ENCODE measurements at places on chromosomes 3 and 15.

DNA sequence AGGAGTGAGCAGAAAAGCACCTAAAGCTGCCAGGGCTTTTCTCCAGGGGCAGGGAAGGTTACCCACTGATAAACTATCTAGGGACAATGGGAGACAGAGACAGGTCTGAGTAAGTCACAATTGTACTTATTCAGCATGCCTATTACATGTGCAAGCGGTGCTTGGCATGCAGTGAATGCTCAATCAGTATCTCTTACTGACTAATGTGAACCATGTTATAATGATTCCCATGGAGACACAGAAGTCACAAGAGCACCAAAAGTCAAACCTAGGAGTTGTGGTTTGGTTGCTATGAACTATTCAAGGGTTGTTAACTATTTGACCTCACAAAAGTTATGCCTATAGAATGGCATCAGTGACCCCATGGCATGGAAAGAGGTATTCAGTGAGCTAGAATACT, 50.0 kb upstream of the RASGRP1 start:
- no peak for DNase-seq

DNA sequence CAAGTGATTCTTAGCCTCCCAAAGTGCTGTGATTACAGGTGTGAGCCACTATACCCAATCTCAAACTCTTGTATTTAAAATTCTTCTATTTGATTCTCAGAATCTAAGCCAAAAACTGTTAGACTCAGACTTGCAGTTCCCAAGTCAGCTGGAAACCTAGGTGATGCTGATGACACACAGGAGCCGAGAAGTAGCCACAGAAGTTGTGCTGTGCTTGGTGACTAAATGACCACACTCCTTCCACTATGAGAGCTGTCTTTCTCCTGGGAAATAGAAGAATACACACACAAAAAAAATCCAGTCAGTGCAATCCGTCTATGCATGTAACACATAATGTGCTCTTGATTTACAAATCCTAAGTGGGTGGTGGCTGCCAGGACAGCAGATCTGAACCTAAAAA, 33.9 kb downstream of the ILDR1 start:
- DNase-seq: no peak

GRCh38 chr3:132279030-132279429, 38.2 kb upstream of the ACP3 start:
- DNase-seq: no peak

DNA sequence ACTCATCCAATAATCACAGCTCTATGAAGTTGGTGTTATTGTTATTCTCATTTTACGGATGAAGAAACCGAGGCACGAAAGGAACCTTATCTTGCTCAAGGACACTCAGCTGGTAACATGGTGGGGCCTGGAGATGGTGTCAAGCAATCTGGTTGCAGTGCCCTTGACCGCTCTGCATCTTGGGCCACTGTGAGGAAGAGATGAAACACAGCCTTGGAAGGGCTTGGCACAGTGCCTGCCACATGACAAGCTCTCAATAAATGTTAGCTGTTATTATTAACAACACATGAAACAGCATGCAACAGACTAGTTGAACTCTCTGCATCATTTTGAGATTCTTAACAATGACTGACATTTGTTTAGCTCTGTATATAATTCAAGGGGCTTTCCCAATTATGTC, 10.1 kb upstream of the ITGA11 start:
- DNase-seq: no peak

GRCh38 chr3:46948830-46949671, 27.5 kb downstream of the CCDC12 start:
- DNase-seq: no peak

- no peak for DNase-seq
These were observed 165.4 kb upstream of the ARPP21 start for GRCh38 chr3:35473956-35474355.

- DNase-seq: no peak
These were observed 172.6 kb upstream of the CNTN3 start for GRCh38 chr3:74787011-74787410.

DNA sequence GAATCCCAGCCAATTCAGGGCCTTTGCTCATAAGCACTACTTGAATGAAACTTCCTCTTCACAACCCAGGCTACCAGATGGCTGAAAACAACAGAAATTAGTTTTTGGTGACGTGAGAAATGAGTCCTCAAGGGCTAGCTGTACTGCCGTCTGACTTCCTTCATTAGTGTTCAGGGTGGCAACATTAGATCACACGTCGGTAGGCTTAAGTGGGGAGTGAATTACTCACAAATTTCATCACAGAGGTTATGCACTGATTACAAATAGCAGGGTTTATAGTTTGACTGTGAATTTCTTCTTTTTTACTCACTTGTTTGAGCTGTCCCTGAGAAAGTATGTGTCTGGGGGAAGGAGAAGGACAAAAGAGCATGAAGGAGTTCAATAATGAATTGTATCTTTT, 397.2 kb downstream of the GAP43 start:
- no peak for DNase-seq

GRCh38 chr3:173007079-173007723, 133.8 kb downstream of the SPATA16 start:
- DNase-seq: no peak

DNA sequence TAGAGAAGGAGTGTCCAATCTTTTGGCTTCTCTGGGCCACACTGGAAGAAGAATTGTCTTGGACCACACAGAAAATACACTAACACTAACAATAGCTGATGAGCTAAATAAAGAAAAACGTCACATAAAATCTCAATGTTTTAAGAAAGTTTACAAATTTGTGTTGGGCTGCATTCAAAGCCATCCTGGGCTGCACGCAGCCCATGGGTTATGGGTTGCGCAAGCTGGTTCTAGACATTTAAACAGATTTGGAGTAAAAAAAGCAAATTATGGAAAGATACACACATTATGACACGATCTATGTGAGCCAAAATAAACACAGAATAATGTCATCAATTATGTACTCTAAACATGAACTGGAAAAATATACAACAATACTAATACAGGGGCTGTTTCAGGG, 703.3 kb upstream of the LMCD1 start:
- DNase-seq: no peak

DNA sequence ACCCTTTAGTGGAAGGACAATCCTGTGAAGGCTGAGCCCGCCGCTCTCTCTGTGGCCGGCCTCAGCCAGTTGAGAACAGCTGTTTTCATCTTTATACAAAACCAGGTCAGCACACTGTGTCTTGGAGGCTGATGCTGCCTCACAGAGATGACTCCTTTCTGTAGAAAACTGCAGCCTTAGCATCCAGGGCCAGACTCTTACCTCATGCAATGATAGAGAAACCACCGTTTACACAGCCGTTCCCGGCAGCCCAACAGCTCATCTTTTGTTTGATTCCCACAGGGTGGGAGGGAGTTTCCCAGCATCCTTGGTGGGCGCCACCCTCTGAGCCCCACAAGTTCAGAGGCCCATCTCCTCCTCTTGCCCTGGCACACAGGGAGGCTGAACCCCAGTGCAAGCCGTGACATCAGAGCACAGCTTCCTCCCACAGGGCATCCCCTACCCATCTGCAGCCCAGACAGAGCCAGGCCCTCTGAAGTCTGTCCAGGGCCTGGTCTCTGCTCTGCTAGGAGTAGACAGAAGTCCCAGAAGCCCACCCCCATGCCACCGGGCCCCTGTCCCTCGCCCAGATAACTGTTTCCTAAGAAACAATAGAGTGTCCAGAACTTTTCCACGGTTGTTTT, 105.0 kb downstream of the LRRK1 start:
- no peak for DNase-seq

GRCh38 chr3:45765958-45766357, 30.4 kb downstream of the SLC6A20 start:
- no peak for DNase-seq

DNA sequence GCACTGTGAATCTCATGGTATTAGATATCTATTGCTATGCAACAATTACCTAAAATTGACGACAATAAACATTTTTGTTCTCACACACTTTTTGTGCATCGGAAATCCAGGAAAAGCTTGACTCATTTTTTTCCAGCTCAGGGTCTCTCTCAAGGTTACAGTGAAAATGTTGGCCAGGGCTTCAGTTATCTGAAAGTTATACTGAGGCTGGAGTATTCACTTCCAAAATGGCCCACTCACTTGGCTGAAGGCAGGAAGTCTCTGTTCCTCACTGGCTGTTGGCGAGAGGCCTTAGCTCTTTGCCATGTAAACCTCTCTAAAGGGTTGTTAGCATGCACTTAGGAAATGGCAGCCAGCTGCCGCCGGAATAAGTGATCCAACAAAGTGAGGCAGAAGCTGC, 41.4 kb downstream of the OSTN start:
- DNase-seq: no peak

DNA sequence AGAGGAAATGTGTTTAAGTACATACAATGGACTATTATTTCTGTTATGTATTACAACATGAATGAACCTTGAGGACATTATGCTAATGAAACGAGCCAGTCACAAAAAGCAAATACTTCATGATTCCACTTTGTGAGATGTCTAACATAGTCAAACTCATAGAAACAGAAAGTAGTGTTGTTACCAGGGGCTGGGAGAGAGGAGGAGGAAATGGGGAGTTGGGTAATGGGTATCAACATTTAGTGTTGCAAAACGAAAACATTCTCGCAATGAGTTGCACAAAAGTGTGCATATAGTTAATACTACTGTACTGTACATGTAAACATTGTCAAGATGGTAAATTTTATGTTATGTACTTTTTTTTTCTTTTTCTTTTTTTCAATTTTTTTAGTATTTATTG, 194.3 kb downstream of the IL5RA start:
- DNase-seq: no peak

GRCh38 chr3:124791142-124791541, 60.9 kb downstream of the UMPS start:
- DNase-seq: no peak

- DNase-seq: no peak
These were observed 51.5 kb downstream of the RPN1 start for GRCh38 chr3:128598884-128599664.

GRCh38 chr3:145681181-145681580, 479.8 kb downstream of the PLOD2 start:
- DNase-seq: no peak

DNA sequence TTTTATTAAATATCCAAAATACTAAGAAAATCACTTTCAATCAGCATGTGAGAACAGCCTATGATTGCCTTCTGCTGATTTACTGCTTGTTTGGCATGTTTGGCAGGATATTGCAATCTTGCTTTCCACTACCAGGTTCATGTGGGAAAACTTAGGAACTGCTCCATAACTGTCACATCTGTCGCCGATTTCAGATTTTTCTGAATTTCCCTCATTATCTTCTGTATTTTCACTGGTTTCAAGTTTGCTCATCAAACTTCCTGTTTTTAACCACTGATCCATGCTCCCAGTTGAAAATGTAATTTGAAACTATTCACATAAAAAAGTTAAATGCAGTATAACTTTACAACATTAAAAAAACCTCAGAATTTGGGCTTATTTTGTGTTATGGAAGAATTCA, 93.0 kb downstream of the NFKBIZ start:
- DNase-seq: no peak

DNA sequence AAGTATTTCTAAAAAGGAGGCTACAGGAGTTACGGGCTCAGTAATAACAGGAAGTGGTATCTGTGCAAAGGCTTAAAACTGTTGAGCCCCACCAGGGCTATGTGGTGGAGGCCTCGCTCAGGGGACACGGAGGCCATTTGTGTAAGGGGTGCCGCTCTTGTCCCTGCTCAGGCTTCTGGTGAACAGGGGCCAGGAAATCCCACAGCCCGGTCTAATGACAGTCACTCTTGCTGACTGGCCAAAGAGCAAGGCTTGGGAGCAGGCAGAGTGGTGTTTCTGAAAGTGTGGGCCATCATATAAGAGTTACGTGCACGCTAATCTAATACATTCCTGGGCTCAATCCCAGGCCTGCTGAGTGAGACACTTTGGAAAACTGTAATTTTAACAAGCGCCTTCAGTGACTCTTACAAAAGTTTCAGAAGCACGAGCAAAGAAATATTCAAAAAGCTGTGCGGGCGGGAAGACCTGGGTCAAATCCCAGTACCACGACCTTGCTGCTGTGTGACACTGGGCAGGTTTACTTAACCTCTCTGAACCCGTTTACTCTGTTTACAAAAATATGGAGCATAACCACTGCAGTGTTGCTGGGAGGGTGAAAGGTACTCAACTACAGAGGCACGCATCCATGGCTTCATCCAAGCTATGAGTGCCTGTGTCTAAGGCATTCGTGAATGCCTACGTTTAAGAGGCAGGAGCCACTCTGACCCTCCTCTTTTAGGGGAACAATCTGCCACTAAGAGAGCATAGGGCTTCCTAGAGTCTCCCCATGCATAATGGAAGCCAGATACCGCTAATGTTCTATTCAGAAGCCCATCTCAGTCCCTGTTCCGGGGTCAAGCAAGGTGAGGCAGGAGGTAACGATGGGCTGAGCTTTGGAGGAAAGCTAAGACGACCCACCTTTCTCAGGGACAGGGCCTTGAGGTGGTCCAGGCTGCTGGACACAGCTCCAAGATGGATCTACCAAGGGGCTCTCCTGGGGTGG, 2.0 kb downstream of the ATP10A start:
- DNase-seq: no peak

- DNase-seq: peak; percentile 24
These were observed 20.8 kb downstream of the UBE2E1 start for GRCh38 chr3:23826382-23827064.

Measured in hematopoietic multipotent progenitor cell treated with erythropoietin and hydrocortisone succinate and interleukin-3 and kit ligand, for 17 days (in vitro differentiated cells).